ENCODE measurements at places on chromosomes 2 and 18.

GRCh38 chr2:197839327-197839726 is 34.9 kb downstream of the PLCL1 start:
- DNase-seq = no peak

DNA sequence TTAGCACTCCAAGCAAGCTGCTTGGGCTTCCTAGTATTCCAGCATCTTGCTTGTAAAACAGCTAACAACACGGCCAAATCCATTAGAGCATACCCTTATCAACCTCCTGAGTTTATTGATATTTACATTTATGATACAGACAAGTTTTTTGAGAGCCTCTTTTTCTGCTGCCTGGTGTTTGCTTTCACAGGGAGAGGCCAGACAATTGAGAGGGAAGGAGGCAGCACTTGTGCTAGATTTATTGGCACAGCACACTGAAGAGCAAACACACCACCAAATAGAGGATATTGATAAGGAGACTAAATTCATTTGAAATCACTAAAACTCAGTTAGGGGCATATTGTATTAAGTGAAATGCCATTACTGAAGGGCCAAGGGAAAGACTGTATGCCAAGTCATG is 1142.3 kb upstream of the FANCL start:
- DNase-seq = no peak

DNA sequence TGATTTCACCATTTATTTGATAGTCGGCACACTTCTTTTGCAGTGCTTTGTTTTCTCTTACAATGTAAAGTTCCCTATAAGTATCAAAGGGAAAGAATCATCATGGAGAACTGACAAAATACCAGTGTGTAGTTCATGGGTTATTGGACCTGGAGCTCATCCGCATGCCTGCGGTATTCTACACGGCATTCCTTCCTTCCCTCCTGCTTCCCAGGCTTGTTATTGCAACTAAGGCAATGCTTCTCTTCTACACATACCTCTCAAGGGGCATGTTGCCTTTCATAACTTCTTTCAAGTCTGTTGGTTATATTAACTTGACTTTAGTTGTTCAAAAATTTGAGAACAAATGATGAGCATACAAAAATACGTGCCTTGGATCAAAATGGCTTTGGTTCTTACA is 24.3 kb upstream of the FAP start:
- DNase-seq = no peak

GRCh38 chr18:63255435-63255834 is 64.1 kb downstream of the BCL2 start:
- DNase-seq = no peak

GRCh38 chr2:185782223-185782769 is 43.7 kb downstream of the FSIP2 start:
- no peak for DNase-seq

- DNase-seq = no peak
Measured at GRCh38 chr2:26618611-26619010, 22.6 kb downstream of the CIB4 start.

DNA sequence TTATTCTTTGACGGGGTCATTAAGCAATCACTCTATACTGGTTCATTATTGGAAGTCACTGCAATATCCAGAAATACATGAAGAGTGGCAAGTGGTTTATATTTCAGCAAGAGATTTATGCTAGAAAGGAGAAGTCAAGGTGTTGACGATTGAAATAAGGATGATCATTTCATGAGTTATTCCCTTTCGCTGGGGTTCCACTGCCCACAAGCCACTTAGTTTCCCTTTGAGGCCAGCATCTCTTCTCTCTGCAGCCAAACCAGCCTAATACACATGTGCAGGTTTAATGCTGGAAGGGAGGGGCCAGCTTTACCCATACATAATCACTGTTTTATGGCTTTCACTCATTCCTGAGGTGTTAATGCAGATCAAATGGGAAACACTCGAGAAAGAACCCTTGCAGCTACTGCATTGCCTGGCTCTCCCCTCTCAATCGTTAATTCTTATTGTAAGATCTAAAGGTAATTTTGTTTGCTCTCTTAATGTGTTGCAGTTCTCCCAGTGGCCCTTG is 108.4 kb downstream of the MEIS1 start:
- DNase-seq = no peak

DNA sequence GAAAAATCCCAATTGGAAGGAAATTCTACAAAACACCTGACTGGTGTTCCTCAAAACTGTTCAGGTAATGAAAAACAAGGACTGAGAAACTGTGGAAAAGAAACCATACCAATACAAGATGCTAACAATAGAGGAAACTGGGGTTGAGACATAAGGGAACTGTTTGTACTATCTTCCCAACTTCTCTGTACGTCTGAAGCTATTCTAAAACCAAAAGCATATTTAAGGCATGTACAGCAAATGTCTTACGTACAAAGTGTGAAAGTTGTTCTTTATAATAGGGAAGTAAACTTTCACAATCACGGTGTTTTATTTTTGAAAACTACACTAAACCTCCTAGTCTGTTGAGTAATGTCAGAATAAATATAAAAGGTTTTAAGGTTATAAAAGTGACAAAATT is 776.1 kb upstream of the RAB6C start:
- no peak for DNase-seq

DNA sequence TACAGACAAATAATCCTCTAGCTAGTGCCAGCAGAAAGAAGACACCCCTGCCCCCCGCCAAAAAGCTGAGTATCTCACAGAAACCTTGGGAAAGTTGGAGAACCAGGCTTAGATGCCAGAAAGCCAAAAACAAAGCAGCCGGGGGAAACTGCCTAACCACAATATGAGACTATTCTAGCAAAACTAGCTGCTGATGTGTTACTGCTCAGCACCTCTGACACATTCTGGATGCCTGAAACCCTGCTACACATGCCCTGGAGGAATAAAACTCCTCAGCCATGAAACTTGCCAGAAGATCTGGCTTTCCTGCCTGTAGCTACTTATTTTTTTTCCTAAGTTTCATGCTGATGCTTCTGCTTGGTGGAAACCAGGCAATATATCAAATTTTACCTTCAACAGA is 122.7 kb upstream of the GCFC2 start:
- no peak for DNase-seq

DNA sequence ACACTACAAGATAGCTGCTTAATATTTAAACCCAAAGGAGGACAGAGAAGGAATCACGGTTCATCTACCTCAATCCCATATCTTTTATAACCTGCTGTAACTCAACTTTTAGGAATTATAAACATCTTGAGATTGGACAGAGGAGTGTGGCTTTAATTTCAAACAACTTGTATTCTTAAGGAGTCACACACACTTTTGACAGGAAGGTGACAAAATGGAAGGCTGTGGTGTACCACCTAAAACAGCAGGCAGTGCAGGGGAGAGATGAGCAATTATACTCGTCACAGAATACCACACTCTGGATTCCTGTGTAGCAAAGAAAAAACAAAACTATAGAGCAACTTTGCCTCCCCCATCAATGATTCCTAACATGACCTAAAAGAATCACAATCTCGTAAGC is 194.8 kb downstream of the ZEB2 start:
- DNase-seq = no peak

GRCh38 chr2:210007895-210008294 is 5.5 kb downstream of the RPE start:
- no peak for DNase-seq

GRCh38 chr2:3619033-3619432 is 24.1 kb downstream of the COLEC11 start:
- no peak for DNase-seq

DNA sequence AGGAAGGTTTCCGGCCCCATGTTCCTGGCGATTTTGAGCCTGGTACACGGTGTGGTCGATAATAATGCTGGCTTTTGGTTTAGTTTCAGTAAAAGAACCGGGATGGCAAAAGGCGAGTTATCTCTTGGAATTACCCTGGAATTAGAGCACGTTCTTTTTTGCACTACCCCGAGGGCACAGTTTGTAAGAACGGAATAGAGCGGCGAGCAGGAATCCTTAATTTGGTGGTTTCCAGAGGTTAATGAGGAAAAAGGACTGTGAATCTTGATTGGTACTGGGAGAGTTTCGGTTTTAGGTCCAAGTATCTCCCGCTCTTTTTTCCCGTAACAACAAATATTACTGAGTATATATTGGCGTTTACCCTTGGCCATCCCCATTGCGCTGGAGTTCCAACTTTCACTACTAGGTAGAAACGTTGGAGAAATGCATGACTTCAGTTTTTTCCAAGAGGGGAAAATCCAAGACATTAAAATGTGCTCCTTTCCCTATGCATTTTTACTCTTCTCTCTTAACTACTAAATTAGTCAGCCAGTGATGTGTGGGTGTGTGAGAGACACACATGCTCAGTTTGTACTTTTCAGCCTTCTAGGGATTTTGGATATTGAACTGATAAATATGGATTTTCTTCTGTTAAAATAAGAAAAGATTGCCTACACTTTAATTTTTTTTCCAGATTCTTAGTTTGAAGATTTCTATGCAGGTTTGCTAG is 160.8 kb downstream of the AGPS start:
- DNase-seq = no peak

GRCh38 chr2:159818940-159819339 is 20.9 kb upstream of the CD302 start:
- no peak for DNase-seq

DNA sequence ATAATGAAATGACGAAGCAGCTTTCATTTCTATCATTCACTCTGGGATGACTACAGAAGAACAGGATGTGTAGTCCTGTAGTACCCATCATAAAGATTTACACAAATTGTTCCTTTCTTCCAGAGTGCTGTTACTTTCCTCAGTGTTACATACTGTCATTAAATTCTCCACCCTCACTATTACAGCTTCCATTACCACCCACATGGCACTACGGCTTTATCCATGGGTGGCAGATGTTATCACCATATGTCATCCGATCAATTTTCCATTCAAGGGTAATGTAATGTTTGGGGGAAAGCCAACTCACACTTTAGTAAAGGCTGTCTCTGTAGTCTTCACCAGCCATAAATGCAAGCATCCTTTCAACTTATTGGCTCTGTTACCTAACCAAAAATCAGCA is 7.1 kb upstream of the CSRNP3 start:
- DNase-seq = no peak

- no peak for DNase-seq
Measured at GRCh38 chr2:219574484-219575311, 2.6 kb downstream of the INHA start.

All from right renal pelvis (tissue), 4 donors.